Stimulated activated CD4-positive, alpha-beta T cell treated with anti-CD3 and anti-CD28 coated beads, Interleukin-1b, Interleukin-23, amount 100 ng/mL, for 1 hour (primary cell): ENCODE measurements at places on chromosomes 13 and 19.

GRCh38 chr13:51632591-51633362, 48.5 kb downstream of the WDFY2 start:
- no peak for DNase-seq

- no peak for DNase-seq
Measured at GRCh38 chr13:55653497-55653896, 1487.2 kb upstream of the PRR20A start.

GRCh38 chr13:32039056-32039455, 7.5 kb downstream of the FRY start:
- no peak for DNase-seq

DNA sequence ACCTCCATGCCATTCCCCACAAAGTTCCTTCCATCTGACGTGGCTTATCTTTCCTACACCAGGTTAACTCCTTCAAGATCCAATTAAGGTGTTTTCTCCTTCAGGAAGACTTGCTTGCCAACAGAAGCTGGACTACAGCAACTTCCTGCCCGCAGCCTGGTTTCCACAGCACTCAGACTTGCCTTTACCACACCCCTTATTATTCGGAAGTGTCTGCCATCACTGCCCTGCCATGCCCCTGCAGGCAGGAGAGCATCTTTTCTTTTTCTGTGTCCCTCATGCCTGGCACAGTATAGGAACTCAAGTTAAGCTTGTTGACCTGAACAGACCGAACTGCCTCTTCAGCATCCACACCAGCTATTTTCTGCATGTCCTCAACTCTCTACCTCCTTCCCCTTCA, 168.0 kb downstream of the FOXO1 start:
- no peak for DNase-seq

DNA sequence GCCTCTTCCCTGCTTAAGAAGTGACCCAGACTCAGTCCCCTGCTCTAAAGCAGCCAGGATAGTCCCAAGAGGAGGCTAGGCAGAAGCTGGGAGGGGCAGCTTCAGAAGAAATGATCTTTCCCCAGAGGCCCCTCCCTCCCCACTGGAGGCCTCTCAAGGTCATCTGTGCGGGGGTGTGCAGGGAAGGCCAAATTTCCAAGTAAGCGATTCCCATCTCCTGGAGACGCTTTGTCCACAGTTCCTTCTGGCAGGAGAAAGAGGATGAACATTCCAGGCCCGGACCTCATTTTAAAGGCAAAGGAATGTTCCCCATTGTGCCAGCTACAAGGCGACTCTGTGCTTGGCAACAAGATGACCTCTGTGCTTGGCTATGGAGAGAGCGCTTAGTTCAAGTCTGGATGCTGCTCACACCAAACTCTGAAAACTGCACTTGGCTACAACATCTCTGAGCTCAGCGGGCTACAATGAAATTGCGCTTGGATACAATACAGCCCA, 23.5 kb downstream of the COL5A3 start:
- no peak for DNase-seq
